WTC11 (cell line): ENCODE measurements at places on chromosomes 16 and 17. TPM values are rescaled to one million over a fixed set of nuclear protein-coding genes. Genes with fewer than 3 reads are reported as not detected.

Gene RND2
- 46.9 to 51.8 TPM (median 50.2 TPM) in 3 replicates for total RNA-seq

Gene EPX
- not detected in 3 replicates for total RNA-seq

Gene TMEM132E
- 1.2 to 2.3 TPM (median 2.0 TPM) in 3 replicates for total RNA-seq

Gene TCAP
- total RNA-seq = 2.5 to 2.9 TPM (median 2.8 TPM) in 3 replicates

Gene CDH1
- total RNA-seq = 265 to 281 TPM (median 278 TPM) in 3 replicates

DNA sequence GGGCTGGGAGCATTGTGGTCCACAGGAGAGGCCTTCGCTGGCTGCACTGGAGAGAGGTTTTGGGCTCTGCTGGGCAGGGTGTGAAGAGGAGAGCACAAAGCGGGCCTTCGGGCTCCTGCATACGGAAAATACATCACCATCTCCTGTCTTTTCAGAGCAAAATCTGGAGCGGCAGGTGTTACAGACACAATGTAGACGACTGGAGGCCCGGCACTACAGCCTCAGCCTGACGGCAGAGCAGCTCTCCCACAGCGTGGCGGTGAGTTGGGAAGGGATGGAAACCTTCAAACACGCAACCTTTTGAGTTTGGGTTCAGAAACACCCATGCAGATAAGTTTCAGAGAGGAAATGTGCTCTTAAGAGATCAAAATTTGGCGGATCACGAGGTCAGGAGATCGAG, 17.9 kb downstream of the GINS2 start:
- no peak overlapping the region for H3K4me3 ChIP-seq
- no peaks in the 10 kb centered on the region for H3K4me1 ChIP-seq
- no peaks in the 10 kb centered on the region for H3K27me3 ChIP-seq
- no peak for DNase-seq

DNA sequence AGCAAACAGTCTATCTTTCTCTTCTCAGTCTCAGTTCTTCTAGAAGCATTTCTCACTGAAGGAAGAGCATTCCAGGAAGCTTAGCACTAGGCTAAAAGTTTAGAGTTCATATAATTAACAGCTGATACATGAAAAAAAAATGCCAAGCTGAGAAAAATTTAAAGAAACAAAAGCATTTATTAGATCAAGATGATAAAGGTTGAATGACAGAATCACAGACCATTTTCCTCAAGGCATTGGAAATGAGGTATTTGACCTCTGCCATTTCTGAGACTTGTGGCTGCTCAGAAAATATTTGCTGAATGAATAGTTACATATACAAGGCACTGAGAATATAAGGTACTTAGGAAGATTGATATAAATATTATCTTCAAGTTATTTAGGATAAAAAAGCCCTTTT, 901.6 kb upstream of the GOT2 start:
- no peak overlapping the region for H3K27ac ChIP-seq
- no peak overlapping the region for H3K4me3 ChIP-seq
- DNase-seq = no peak
- peaks cover 14% of the 10 kb centered on the region for H3K36me3 ChIP-seq
- no peaks in the 10 kb centered on the region for H3K27me3 ChIP-seq

DNA sequence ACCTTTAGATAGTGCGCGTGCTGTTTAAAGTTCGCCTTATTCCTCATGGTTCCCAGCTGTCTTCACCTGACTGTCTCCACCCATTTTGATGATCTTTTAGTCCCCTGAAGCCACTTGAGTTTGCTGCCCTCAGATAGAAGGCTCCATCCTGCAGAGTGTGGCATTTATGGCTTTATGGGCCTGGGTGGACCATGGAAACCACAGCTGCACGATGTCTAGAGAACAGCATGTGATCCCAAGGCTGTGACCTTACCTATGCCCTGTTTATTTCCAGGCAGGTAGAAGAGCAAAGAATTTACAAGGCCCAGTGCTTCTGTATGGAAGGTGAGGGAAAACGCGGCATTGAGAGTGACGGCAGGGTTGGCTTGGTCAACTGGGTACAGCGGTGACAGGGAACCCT, 356.9 kb downstream of the SLC39A11 start:
- H3K27me3 ChIP-seq = no peaks in the 10 kb centered on the region
- no peak overlapping the region for H3K4me3 ChIP-seq
- H3K4me1 ChIP-seq = no peaks in the 10 kb centered on the region
- H3K36me3 ChIP-seq = no peaks in the 10 kb centered on the region
- no peak for DNase-seq

GRCh38 chr17:48726114-48726915, 2.2 kb downstream of the HOXB13 start:
- DNase-seq = no peak
- no peak overlapping the region for H3K27ac ChIP-seq
- H3K27me3 ChIP-seq = peaks cover 100% of the 10 kb centered on the region
- H3K4me1 ChIP-seq = peaks cover 43% of the 10 kb centered on the region
- H3K4me3 ChIP-seq = no peak overlapping the region
- no peaks in the 10 kb centered on the region for H3K36me3 ChIP-seq
